T-cell (primary cell): ENCODE measurements at places on chromosomes 12 and 14.

DNA sequence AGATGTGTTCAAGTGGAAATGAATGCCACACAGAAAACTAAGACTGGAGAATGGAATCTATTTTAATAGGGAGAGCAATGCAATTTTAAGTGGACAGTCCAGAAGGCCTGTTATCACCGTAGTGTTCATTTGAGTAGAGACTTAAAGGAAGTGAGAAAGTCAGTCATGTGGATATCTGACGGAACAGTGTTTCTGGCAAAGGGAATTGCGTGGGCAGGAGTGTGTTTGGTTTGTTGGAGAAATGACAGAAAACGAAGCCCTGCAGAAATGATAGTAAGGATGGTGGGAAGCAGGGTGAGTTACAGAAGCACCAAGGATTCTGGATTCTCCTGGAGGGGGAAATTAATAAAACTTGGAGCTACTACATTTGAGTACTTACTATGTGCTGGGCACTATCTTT, 776.6 kb downstream of the MED13L start:
- DNase-seq: no peak

GRCh38 chr12:131603106-131603938, 107.6 kb upstream of the SFSWAP start:
- DNase-seq: no peak

DNA sequence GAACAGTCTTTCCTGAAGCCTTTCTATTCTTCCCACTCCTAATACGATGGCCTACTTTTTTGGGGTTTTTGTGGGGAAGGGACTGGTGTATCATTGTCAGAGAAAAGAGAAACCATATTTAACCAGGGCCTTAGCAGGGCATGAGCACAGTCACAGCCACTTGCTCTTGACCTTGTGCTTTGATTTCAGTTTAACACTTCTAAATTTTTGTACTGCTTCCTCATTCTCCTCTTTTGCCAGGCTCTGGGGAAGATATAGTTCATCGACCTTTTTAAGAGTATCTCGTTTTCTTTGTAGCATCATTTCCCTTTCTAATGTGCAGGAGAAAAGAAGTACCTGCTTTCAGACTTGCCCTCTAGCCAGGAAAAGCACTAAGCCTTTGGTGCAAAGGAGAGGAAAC, 2.2 kb downstream of the ZBTB1 start:
- DNase-seq: no peak

DNA sequence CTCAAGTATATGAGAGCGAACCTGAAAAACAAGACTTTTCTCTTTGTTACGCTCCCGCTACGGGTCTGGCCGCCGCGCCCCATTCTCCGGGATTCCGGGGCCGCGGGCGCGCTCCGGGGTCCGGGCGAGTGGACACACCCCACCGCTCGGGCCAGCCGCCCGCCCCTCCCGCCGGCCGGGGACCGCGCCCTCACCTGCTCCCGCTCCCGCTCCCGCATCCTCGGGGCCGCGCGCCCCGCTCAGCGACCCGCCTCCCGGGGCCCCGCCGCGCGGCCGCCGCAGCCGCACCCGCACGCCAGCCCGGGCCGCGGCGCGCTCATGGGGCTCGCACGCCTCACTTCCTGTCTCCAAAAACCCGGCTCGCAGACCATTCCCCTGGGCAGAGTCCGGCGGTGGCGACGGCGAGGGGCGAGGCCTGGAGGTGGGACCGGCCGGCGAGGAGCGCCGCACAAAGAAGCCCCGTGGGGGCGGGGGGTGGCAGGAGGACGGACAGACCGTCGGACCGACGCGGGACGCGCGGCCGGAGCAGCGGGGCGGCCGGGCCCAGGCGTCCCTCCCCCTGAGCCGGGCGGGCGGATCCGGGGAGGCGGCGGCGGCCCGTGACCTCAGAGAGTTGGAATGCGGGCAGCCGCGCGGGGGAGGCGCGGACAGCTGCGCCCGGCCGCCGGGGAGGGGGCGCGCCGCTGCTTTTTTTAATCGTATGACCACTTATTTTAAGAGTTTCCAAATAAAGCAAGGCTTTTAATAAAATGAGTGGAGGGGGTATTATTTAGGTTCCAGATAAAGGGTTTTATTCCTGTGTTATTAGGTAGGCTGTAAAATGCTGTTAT, at the start of gene PTPN21:
TSS of gene PTPN21 (minus strand) at position 551 of the 830 bp plus-strand sequence. CDS start 4,590 bp downstream, outside the sequence.
- DNase-seq: no peak

GRCh38 chr14:29419736-29420135, 507.9 kb downstream of the PRKD1 start:
- no peak for DNase-seq

- no peak for DNase-seq
Observed at GRCh38 chr14:22319526-22320361, 269.3 kb downstream of the DAD1 start.

DNA sequence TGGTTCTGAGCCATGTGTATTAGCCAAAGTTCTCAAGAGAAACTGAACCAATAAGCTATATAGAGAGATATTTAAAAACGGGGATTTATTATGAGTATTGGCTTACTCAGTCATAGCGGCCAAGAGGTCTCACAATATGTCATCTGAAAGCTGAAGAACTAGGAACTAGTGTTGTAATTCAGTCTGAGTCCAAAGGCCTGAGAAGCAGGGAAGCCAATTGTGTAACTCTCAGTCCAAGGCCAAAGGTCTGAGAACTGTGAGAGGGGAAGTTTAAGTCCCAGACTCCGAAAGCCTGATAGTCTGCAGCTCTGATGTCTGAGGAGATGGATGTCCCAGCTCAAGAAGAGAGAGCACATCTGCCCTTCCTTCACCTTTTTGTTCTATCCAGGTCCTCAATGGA, 344.8 kb upstream of the USP15 start:
- DNase-seq: no peak

- no peak for DNase-seq
Observed at GRCh38 chr12:10068644-10069043, 30.1 kb downstream of the CLEC1A start.

- DNase-seq: no peak
Observed at GRCh38 chr12:99200711-99201384, 446.7 kb upstream of the GARIN6 start.

GRCh38 chr12:87365423-87365822, 663.8 kb downstream of the C12orf50 start:
- DNase-seq: no peak

DNA sequence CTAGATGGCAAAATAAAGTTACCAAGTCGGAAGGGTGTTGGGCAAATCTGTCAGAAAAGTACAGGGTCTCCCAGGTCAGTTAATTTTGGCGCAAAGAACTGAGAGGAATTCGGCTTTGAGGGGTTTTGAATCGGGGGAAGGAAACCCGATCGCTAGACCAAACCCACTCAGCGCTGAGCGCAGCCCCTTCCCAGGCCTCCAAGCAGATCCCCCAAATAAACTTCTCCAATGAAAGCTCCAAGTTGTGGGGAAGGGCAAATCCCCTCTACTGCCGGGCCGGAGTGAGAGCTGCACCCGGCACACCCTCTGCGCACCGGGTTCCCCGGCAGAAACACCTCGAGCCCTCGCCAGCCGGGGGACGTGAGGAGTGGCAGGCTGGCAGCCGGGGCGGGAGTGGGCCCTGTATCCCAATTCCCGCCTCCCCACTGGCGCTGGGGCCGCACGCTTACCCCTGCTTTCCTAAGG, 441 bp downstream of the E2F7 start:
- DNase-seq: peak; percentile 8

- DNase-seq: no peak
Observed at GRCh38 chr12:111437816-111438454, 32.2 kb downstream of the SH2B3 start.

GRCh38 chr14:96264853-96265252, 8.8 kb downstream of the BDKRB1 start:
- DNase-seq: no peak

DNA sequence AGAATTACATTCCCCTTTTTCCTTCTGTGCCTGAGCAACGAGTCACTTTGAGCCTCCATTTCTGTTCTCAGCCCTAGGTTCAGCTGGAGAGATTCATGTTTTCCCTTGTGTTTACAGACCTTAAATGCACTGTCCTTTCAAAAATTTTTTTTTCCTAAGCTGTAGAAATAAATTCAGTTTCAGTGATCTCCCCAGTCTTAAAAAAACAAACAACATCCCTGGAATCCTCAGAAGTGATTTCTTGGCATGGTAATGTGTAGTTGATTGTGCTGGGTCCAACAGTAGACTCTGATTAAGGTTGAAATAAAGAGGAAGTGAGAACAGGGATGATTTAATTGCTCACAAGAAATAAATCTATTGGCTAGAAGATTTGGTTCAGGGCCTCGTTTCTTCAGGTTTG, 89.3 kb downstream of the NTN4 start:
- no peak for DNase-seq

DNA sequence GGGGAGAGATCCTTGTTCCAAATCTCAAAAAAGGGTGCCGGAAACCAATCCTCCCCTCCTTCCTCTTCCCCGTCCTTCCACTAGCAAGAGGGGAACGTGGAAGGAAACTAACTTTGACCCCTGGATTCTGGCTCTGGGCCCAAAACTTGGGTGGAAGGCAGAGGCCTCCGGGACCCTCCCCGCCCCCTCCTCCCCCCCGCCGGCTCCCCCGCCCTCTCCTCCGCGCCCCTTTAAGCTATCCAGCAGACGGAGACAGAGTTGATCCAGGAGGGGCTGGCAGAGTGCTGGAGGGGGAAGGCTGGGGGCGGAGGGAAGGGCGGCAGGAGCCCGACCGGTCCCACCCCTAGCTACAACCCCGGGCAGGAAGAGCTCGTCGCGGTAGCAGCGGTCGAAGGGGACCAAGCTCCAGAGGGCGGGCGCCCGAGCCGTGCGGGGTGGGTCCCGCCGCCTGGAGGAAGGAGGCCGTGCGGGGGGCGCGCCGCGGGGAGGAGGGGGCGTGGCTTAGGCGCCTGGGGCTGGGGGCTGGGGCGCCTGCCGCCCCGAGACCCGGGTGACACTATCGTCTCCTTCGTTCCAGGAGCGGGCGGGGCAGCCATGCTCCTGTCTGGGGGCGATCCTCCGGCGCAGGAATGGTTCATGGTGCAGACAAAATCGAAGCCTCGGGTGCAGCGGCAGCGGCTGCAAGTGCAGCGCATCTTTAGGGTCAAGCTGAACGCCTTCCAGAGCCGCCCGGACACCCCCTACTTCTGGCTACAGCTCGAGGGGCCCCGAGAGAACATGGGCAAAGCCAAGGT, at the start of gene NYNRIN:
TSS of gene NYNRIN (plus strand) at position 351 of the 794 bp plus-strand sequence. CDS start at position 595, 244 bp downstream.
- peak; percentile 26 for DNase-seq

DNA sequence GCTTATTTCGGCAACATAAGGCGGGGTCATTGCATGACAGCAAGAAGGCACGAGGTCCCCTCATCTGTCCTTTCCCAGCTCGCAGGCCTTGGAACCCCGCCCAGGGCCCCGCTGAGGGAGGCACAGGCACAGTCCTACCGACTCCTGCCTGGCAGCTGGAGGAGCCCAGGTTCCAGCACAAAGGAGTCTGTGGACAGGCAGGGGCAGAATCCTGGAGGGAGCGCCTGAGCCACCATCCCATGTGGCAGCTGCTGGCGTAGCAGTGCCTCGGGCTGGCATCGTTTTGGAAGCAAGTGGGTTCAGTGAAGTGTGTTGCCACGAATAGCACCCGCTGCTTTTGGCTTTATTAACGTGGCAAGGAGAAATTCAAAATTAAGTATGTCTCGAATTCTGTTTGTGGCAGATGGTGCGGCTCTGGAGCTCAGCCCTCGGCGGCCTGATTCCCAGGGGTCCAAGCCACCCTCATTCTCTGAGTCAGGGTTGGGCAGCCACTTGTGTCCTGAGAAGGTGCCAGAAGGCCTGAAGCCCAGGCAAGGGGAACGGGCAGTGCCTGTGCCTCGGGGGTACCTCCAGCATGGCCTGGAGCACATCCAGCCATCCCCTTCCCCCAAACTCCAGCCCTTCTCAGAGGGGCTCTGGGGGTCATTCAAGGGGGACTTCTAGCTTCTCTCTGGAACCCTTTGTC, 35.9 kb downstream of the SLC8B1 start:
- no peak for DNase-seq

DNA sequence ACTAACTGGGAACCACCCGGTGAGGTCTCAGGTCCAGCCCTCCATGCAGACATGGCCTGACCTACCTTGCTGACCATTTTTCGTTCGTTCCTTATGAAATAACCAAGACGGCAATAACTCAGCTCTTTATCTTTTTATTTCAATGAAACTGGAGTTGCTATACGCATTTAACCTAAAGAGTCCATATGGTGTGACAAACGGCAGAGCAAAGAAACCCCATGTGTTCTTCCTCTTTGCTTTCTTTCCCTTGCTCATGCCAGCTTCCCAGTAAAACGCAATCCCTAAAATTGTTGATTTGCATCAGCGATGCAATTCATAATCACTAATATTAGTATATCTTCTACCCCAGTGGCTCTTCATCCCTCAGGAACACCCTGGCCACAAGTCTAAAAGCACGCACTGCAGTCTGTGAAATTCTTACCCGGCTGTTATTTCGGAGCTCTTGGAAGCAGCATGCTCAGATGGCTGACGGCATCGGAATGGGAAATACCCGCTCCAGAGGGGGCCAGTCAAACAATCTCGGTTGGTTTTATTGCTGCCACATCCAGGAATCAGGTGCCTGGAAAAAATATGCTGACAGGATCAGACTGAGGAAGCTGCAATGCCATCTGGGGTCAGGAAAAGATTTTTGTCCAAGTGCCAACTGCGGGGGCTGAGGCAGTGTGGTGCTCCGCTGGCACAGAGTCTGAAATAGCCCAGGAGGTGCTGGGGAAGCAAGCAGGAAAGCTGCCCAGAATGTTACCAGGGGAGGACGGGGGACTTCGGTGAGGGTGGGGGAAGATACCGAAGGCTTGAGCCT, 28.2 kb upstream of the KCNA1 start:
- DNase-seq: no peak

DNA sequence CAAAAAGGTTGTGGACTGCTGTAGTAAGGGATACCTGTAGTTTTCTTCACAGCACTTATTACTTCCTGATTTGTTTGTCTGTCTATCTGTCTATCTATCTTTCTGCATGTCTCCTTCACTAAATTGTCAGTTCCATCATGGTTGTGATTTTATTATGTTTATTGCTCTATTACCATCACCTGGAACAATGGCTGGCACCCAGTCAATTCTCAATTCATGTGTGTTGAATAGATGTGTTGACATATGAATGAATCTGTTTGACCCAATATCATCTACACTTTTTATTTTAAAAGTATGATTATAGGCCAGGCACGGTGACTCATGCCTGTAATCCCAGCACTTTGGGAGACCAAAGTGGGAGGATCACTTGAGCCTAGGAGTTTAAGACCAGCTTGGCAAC, 224.4 kb downstream of the NUBPL start:
- DNase-seq: no peak

DNA sequence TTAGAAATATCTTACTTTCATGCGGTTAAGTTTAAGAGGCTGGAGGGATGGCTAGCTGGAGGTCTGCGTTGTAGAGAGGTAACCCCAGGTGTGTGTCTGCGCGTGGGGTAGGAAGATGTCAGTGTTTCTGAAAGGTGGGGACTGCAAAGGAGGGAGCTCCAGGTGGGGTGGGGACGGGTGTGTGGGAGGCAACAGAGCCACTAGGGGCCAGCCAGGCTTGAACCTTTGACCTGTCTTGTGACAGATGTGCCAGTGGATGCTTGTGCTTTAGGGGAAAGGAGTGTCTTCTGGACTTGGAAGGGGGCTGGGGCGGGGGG, 841 bp downstream of the GLI1 start:
- no peak for DNase-seq

DNA sequence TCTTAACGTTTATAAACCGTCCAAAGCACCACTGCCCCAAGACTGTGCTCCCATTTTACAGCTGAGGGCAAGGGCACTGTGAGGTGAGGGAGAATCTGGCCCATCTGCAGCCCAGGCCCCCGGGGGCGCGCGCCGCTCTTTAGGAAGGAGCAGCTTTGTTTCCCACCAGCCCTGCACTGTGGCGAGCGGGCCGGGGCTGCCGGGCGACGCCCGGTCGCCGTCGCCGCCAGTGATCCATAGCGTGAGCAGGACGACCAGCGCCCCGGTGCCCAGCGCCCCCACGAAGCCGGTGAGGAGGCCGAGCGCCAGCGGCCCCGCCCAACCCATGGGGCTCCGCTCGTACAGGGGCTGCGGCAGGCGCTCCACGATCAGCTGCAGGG, 34.6 kb downstream of the FIGNL2 start:
- DNase-seq: no peak
